ENCODE measurements at places on chromosomes 7 and 10.

GRCh38 chr10:80542652-80543318 lies 5.1 kb downstream of the SH2D4B start:
- no peak for DNase-seq

DNA sequence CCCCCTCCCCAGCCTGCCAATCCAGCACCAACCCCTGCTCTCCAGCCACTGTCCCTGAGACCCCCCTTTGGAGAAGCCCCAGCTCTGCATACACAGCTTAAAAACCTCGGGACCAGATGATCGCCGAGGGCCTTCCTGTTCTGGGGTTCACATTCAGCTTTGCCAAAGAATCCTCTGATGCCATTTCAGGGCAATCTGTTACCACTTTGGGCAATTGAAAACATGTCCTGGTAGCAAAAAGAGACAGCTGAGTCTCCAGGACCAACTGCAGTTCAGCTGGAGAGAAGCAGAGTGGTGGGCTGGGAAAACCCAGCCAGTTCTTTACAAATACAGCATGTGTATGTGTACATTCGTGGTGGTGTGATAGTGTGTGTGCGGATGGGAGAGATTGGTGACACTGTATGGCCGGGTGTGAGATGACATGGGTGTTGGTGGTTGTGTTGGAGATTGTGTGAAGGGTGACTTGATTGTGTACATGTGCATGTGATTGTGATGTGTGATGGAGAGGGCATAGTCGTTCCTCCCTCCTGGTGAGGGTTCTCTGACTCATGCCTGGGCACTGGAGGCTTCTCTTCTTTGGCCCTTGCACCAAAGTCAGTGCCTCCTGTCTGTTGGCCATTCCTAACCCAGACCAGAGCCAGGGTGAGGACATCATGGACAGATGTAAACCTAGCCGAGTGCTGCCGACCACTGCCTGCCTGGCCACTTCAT lies 48.5 kb upstream of the AQP1 start:
- no peak for DNase-seq

DNA sequence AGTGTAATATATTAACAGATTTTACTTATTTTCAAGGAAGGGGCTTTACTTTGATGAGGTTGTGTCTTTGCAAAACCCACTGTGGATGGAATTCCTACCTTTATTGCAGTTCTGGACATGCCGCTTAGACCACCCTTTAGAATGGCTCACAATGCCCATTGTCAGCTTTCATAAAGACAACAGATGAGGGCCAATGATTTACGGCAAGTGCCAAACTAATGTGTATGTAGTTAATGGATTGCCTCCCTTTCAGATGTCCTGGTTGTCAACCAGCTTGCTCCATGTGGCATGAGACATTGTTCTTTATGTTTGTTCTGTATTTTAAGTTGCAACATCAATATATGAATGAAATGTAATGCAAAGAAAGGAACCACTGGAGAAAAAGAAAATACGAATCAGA lies 35.0 kb upstream of the ELMO1 start:
- DNase-seq: no peak

DNA sequence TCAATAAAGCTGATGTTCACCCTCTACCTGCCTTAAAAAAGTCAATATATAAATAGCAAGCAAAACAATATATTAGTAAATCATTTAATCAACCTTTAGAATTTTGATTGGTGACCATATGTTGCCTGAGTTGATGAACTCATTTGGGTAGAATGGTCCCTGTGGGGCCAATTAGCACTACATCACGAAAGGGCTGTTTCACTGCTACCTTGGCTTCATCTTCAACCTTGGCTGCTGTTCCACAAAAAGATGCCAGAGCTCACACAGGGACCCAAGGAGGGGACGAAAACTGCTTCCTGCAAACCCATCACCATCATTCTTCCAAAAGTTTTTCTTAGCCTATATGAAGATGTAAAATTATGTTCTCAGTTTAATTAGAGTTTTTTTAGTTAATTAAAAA lies 35.4 kb upstream of the HBP1 start:
- no peak for DNase-seq

DNA sequence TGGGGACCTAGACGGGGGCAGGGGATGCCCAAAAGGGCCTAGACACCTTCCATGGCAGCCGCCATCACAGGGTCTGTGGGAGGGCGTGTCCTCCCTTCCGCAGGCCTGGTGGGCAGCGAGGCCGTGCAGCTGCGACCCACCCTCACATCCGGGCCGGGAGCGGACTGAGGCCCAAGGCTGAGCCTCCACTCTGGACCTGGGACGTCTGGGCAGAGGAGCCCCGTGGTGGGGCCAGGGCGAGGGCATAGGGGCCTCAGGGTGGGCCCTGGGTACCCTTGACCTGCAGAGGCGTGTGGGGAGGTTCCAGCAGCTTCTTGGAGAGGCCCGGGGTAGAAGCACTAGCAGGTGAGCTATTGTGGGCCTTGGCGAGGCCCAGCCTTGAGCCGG lies 49.2 kb downstream of the PWWP2B start:
- no peak for DNase-seq

- no peak for DNase-seq
These were observed 36.6 kb downstream of the ADRA2A start for GRCh38 chr10:111113238-111113960.

- no peak for DNase-seq
These were observed 582.4 kb downstream of the SUGCT start for GRCh38 chr7:40717242-40717641.

GRCh38 chr10:131638049-131638879 lies 262.5 kb upstream of the PPP2R2D start:
- DNase-seq: no peak

DNA sequence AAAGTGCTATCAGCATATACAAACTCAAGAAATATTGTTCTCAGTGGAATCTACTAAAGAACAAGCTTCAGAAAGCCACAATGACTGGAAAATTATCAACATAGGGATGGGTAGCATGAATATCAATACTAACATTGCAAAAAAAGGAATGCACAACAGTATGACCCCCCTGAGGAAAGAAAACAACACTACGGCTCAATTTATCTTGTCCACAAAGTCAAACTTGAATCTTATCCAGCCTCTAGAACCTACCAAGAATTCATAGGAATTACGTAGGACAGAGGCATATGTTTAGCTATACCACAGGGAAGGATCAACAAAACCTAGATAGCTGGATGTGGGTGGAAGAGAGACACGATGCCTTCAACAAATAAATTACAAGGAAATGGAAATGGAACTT lies 54.6 kb downstream of the AGMO start:
- no peak for DNase-seq

DNA sequence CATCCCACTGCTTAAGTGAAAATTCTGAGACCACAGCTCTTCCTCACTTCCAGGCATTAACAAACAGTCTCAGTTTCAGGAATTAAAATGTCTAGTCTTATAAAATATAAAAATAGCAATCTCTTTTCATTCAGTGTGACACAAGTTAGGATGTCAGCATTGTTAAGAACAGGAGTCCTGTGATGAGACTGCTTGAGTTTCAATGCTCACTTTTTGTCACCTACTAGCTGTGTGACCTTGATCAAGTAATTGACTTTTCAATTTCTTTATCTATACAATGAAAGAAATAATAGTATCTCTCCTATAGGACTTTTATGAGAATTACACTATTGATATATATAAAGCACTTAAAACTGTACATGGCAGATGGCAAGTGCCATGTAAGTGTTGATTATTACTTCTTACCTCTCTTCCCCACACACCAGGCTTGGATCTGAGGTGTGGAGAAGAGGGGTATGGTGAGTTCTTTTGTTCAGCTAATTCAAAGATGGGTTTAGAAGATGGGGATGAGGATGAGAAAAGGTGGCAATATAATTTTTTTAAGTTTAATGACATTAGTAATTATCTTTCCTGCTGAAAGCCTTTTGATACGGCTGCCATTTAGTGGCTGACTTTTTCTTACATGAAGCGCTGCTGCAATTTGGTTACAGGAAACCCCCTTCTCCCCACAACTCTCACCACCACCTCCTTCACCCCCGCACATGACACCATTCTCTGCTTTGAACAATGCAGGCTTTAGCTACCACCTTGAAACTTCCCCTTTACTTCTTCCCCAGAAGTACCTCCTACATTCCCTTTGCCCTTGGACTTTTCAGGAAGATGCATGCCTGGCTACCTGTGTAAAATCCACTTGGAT lies 20.8 kb upstream of the HYAL4 start:
- no peak for DNase-seq

DNA sequence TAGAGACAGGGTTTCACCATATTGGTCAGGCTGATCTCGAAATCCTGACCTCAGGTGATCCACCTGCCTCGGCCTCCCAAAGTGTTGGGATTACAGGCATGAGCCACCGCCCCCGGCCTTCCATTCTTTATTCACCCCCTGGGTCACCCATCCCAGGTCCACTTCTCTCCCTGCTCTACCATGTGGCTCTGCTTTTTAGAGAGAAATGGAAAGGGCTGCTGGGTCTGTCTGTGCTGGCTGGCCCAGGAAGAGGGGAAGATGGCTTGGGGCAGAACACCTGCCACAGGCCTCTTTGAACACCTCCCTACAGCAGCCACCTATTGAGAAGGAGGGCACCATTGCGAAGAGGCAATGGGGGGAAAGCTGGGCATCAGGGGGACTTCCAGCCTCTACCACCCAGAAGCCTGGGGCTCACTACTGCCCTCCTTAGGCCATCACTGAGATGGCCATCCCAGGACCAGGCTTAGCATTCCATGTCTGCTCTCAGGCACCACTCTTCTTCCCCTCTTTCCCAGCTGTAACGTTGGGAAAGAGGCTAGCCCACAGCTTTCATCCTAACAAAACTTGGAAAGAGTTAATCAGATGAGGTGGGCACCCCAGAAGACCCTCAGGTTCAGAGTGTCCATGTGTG lies 256.3 kb downstream of the GRID1 start:
- DNase-seq: peak; percentile 13

GRCh38 chr7:15783987-15784693 lies 97.7 kb upstream of the MEOX2 start:
- no peak for DNase-seq

GRCh38 chr10:21336476-21337170 lies 188.9 kb downstream of the SKIDA1 start:
- no peak for DNase-seq

- no peak for DNase-seq
These were observed 101.9 kb downstream of the HIBADH start for GRCh38 chr7:27560706-27561235.

DNA sequence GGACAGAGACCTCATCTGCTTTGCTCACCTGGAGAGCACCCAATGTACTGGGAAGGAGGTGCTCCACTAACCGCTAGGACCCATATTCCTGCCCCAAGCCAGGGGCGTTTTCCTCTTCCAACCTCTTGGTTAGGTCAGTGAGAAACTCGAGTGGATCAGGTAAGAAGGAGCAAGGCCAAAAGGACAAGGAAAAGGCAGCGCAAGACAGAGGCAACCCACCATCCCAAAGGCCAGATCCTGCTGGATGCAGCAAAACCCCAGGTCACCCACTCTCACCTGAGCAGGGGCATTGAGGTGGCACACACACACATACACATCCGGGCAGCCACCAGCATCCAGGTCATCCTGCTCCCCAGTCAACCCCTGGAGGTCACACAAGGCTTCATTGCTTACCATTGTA lies 105.1 kb downstream of the GRID1 start:
- peak; percentile 11 for DNase-seq

DNA sequence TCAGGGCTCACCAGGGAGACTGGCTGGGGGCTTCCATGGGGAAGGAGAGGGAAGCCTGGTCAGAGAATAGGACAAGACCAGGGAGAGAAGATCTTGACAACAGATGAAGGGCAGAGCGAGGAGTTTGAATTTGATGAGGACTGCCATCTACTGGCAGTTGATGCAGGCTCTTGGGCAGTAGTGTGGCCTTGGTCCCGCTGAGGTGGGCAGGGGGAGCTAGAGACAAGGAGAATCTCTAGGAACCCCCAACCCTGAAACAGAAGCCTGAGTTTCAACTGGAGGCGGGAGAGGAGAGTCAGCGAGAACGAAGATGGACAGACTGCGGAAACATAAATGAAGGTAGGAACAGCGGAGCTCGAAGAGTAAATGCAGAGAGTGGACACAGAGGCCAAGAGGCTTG lies 81.0 kb downstream of the PPP1R3C start:
- peak; percentile 61 for DNase-seq

DNA sequence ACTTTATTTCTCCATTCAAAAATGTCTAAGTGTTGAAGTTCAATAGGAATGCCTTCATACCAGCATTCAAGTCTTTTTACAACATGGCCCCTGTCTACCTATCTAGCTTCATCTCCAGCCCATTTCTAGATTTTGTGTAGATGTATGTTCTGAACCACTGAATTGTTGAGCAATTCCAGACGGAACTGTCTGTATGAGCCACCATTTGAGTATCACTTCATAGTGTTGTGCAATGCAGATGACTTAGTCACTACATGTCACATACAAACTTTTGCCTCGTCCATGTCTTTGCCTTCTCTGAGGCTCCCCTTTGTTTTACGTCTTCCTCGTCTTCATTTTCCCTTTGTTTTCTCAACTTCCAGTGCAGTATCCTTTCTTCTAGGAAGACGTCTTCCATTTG lies 118.1 kb downstream of the INHBA start:
- no peak for DNase-seq

GRCh38 chr10:3364768-3365480 lies 192.3 kb upstream of the PITRM1 start:
- DNase-seq: no peak

DNA sequence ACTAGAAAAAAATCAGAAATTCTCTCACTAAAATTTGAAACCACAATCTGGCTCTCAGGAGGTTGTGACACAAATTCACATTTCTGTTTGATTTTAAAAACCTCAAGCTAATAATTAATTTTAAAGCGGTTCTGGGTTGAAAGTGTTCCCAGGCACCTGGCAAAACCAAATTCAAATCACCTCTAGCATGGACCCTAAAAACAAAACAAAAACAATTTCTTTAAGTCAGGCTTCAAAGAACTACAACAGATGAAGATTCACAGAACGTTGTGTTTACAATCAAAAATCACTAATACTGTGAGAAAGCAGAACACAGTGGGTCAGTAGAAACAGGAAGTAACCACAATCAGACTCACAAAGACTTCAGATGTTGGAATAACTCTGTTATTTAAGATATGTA lies 7.2 kb upstream of the RELN start:
- DNase-seq: no peak

DNA sequence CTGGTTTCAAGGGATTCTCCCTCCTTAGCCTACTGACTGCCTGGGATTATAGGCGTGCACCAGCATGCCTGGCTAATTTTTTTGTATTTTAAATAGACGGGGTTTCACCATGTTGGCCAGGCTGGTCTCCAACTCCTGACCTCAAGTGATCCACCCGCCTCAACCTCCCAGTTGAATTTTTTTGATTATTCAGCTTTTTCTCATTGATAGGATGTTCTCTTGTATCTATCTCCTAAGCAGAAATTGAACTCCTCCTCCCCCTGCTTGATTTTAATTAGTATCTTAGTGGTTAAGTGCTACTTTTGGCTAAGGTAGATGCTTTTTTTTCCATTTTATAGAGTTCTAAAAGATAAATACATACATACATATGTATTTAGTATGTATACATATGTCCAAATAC lies 101.0 kb downstream of the ZNF277 start:
- no peak for DNase-seq

- no peak for DNase-seq
These were observed 1.7 kb downstream of the SORBS1 start for GRCh38 chr10:95559471-95559870.

- no peak for DNase-seq
These were observed 438.5 kb downstream of the GRID1 start for GRCh38 chr10:85927952-85928665.

Data from right forelimb (tissue), 1 donor.